Caco-2 (cell line): ENCODE measurements at places on chromosomes 2 and 18.
A peak's percentile ranks its signal among the peaks of the same experiment; 100 is the strongest.

DNA sequence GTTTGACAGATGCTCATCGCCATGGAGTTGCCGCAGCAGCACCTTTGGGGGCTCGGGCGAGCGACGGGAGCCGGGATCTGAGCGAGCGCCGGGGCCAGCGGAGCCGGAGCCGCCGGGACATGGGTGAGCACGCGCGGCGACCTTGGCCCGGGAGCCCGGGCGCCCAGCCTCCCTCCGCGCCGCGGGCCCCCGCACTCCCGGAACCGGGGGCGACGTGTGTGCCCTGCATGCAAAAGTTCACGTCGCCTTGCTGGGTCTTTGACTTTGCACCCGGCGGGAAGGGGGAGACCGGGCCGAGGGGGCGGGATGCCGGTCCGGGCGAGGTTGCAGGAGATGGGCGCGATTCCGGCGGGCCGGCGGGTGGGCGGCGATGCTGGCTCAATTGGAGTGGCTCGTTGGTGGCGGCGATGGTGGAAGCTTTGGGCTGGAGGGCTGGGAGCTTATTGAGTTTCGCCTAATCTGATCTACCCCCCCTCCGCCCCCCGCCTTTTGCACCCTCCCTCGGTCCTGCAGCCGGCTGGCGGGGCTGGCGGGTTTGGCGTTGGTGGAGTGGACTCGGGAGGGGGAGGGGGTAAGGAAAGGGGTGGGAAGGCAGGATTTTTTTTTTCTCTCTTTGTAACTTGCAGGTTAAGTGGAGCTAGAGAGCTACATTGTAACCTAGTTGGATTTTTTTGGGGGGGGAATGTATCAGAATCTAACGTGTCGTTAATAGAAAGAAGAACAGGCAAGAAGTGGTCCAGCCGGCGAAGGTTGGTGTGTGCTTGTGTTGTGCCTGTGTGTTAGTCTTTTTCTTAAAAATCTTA lies at the start of gene SETBP1:
TSS of gene SETBP1 (plus strand) at position 616 of the 803 bp plus-strand sequence. CDS start 20,459 bp downstream, outside the sequence.
- peak; percentile 35 for DNase-seq

DNA sequence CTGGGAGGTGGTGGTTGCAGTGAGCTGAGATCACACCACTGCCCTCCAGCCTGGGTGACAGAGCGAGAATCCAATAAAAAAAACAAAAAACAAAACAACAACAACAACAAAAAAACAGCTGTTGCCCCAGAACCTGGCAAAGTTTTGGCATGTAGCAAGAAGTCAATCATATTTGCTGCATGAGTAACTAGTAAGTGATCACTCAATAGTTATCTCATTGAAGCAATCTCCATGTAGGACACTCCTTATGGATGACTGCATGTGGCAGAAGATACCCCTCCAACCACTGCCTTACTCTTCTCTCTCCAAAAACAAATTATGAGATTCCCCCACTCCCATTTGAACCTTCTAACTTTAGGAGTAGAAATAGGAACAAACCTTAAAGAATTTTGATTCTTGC lies 113.7 kb downstream of the TTC27 start:
- DNase-seq = no peak

DNA sequence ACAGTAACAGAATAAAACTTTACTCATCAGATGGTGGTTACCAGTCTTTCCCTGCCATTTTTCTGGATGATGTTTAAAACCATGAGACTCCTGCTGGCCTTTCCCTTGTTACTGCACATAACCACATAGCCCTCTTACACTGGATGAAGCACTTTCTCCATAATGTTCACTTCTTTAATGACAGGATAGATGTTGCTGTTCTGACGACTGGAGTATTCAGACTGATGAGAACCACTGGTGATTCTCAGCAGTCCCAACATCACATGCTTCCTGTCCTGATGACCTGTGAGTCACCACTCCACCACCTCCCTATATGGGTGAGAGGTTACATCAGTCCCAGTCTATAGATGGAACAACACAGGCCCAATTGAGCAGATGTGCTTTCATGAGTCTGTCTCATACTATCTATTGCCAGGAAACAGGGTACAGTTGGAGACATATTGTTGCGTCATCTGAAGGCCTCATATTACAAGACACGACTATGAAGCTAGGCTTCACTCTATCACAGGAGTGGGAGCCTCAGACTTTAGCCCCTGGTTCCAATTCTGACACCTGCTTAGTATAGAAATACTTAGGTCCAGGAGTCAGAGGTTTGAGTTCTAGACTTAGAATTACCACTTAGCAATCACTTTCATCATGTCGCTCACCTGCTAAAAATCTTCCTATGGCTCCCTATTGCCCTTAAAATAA lies 145.7 kb upstream of the KLF7 start:
- no peak for DNase-seq

DNA sequence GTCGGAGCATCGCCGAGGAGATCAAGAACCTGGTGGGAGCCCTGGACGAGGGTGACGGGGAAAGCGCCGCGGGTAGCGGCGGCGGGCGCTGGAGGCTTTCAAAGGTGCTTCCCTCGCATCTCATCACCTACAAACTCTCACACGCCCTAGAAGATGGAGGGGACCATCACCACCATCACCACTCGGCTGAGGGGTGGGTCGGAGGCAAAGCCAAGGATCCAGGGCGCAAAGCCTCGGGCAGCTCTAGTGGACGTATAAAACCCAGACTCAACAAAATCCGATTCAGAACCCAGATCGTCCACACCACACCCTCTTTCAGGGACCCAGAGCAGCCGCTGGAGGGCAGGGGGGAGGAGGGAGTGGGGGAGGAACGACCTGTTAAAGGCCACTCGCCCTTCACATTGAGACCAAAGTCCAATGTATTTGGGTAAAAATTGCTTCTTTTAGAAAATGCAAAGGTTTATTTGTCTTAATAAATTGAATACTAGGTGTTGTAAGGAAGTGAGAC lies 1.5 kb downstream of the SOWAHC start:
- DNase-seq = peak; percentile 65

- no peak for DNase-seq
Observed at GRCh38 chr2:112923237-112923966, 12.4 kb downstream of the IL37 start.
